ENCODE measurements at places on chromosomes 3 and 15. TPM values are rescaled to one million over a fixed set of nuclear protein-coding genes. Genes with fewer than 3 reads are reported as not detected.
A peak's percentile ranks its signal among the peaks of the same experiment; 100 is the strongest.

DNA sequence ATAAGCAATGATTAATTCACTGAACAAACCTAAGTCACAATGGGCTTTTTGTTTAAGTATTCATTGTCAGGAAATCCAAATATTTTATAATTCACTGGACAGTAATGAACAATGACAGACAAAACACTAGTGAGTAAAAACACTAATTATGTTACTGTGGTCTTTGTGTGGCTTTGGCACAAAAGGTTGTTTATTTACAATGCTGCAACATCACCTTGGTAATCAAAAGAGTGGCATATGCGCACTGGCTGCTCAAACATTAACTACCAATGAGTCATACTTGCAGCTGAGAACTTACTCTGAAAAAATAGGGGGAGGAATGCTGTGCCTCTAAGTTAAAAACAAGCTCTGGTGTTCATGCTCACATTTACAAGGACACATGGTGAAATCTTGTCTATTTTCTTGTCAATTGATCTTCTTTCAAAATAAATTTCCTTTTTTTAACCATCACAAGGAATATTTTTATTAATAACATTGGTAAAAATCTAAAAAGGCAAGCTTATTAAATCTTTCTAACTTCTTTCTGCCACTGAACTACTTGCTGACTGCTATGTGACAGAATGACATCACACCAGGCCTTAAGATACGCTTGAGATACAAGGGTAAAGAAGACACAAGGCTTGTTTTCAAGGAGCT, 85.2 kb upstream of the PPIB start:
- DNase-seq: no peak

- no peak for DNase-seq
Measured at GRCh38 chr3:167754049-167754448, 18.5 kb downstream of the SERPINI1 start.

GRCh38 chr3:105837143-105837740, 31.6 kb downstream of the CBLB start:
- peak; percentile 67 for DNase-seq

DNA sequence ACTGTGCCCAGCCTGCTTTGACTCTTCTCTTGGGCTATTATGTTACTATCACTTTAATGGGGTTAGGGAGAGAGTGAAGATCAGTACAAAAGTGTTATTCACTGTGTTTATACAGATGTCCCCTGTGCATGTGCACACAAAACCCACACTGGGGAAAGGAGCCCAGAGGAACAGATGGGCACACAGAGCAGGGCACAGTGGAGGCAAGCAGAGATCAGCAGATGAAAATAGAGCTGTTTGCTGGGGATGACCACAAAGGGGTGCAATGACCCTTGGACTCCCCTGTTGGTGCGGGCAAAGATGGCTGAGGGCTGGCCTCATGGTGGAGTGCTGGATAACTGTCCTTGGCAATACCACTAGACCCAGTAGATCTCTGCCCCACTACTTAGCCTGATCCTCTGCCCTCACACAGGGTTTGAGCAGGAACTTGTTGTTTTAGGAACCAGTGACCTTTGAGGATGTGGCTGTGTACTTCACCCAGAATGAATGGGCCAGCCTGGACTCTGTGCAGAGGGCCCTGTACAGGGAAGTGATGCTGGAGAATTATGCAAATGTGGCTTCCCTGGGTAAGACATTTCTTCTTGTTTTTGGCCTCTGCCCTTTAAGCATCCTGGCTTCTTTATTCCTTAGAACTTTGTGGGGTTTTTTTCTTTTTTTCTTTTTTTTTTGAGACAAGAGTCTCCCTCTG, 5.3 kb downstream of the ZNF620 start:
- DNase-seq: no peak

Gene PEX11A
- not detected for total RNA-seq

- no peak for DNase-seq
Measured at GRCh38 chr3:134874737-134875413, 79.8 kb downstream of the EPHB1 start.

- DNase-seq: no peak
Measured at GRCh38 chr3:181134873-181135272, 145.3 kb upstream of the DNAJC19 start.

- no peak for DNase-seq
Measured at GRCh38 chr3:19945534-19945933, 1.4 kb upstream of the RAB5A start.

Gene GOLGA6B
- not detected for total RNA-seq

Gene TUSC7
- not detected for total RNA-seq

Gene ITIH1
- not detected for total RNA-seq

- DNase-seq: peak; percentile 17
Measured at GRCh38 chr15:43625106-43625505, 6.5 kb upstream of the STRC start.

DNA sequence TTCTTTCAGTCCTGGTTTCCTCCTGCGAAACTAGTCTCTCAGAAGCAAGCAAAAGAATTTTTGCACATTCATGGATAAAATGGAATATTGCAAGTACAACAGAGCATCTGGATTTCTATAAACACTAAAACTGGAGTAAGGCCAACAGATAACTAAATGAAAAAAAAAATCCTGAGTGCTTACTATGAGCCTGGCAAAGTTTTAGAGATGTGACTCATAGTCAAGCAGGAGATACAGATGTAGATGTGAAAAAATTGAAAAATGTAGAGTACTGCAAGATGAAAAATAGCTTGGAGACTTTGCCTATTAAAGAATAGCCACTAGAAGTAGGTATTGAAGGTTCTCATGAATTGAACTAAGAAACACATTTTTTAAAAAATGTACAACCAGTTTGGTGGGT, 397.4 kb downstream of the OTOL1 start:
- DNase-seq: no peak

Gene PSTPIP1
- total RNA-seq: 40.4 TPM

GRCh38 chr3:181105646-181106045, 116.1 kb upstream of the DNAJC19 start:
- no peak for DNase-seq

- no peak for DNase-seq
Measured at GRCh38 chr3:32596282-32596908, 25.7 kb upstream of the DYNC1LI1 start.

DNA sequence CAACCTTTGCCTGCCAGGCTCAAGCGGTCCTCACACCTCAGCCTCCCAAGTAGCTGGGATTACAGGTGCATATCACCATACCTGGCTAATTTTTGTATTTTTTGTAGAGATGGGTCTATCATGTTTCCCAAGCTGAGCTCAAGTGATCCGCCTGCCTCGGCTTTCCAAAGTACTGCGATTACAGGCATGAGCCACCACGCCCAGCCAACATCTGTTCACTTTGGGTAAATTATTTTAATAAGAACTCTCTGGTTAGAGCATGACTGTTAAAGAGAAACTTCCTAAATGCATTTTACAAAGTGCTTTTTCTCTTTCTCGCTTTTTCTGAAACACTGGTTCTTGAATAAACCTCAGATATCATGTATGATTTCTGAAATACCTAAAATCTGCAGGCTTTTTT, 172.5 kb downstream of the PTPRG start:
- DNase-seq: no peak

Gene LRTM1
- not detected for total RNA-seq

- no peak for DNase-seq
Measured at GRCh38 chr3:151183265-151183671, 19.7 kb downstream of the GPR171 start.

- DNase-seq: peak; percentile 90
Measured at GRCh38 chr3:31946484-31947081, 34.5 kb downstream of the OSBPL10 start.

DNA sequence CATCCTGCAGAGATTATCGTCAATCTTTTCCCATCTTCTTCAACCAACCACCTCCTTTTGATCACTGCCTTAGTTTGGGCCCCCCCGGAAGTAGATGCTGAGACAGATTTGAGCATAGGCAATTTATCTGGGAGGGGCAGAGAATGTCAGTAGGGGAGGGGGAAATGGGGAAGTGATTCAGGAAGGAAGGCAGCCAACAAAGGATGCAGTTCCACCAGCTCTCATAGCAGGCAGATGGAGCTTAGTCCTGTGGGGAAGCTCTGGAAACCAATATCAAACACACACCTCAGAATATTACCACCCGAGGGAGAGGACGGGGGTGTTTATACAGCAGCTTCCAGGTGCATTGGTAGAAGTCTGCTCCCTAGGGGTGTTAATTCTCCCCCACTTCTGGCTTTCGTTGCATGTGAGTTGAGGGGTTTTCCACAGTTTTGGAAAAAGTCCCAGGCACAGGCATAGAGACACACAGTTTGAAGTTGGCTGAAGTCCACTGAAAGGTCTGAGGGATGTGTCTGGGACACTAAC, 91.5 kb upstream of the TNFAIP8L3 start:
- no peak for DNase-seq

DNA sequence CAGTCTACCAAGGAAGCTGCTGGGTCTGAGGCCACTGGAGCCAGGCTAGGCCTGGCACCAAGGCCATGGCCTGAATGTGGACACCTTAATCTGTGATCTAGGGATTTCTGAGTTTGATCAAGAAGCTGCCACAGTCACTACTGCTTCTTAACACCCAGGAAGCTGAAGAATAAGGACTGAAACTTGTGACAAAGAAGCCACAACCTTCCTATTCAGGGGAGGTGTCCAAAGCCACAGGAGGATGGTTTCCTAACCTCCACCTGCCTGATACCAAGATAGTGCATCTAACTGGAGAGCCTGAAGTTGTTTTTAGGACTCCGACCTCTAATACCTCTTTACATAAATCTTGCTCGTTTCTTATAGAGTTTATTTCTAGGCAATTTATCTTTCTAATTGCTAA, 5.5 kb upstream of the ANO10 start:
- DNase-seq: no peak

Gene FAM81A
- 0.76 TPM for total RNA-seq

DNA sequence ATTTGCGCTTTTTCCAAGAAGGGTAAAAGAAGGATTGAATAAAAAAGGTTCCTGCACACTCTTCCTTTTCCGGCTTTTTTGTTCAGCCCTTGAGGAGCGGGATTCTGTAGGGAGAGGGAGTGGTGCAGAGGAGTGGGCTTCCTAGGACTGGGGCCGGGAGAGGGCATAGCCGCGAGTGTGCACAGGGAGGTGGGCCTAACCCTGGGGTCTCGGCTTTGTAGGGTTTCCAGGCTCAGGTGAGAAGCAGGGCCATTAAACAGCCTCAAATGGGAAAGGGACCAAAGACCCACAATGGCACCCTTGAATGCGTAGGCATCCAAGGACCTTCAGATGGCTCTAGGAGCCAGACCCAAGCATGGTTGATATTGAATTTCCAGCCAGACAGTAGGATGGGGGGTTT, 35.4 kb upstream of the RAB6B start:
- no peak for DNase-seq

Gene ACP3
- 0.36 TPM for total RNA-seq

GRCh38 chr3:32200992-32201758, 37.3 kb upstream of the CMTM8 start:
- DNase-seq: no peak

- peak; percentile 78 for DNase-seq
Measured at GRCh38 chr15:42371096-42371495, 11.8 kb downstream of the CAPN3 start.

- DNase-seq: no peak
Measured at GRCh38 chr3:36258421-36258820, 121.9 kb upstream of the STAC start.

DNA sequence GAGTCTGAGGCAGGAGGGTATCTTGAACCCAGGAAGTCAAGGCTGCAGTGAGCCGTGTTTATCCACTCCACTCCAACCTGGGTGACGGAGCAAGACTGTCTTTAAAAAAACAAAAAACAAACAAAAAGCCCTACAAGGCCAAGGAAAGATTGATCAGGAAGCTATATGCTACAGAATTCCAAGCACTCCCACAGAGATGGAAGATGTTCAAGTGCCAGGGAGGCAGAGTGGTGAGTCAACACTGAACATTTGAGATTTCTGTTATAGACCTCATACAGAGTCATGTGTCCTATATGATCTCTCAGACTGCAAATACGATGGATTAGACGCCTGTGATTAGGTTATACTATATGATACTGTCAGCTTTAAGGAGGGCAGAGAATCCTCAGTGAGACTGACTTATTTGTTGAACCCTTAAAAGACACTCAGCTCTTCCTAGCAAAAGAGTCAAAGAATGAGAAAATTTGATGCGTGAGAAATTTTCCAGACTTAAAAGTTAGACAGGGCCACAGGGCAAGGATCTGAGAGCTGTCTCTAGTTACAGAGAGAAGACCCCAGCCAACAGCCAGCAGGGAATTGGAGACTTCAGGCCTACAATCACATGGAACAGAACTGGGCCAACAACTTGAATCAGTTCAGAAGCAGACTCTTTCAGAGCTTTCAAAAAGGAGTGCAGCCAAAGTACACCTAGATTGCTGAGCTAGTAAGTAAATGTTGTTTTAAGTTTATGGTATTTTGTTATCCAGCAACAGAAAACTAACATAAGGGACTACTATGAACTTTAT, 107.6 kb downstream of the PIK3CB start:
- no peak for DNase-seq

DNA sequence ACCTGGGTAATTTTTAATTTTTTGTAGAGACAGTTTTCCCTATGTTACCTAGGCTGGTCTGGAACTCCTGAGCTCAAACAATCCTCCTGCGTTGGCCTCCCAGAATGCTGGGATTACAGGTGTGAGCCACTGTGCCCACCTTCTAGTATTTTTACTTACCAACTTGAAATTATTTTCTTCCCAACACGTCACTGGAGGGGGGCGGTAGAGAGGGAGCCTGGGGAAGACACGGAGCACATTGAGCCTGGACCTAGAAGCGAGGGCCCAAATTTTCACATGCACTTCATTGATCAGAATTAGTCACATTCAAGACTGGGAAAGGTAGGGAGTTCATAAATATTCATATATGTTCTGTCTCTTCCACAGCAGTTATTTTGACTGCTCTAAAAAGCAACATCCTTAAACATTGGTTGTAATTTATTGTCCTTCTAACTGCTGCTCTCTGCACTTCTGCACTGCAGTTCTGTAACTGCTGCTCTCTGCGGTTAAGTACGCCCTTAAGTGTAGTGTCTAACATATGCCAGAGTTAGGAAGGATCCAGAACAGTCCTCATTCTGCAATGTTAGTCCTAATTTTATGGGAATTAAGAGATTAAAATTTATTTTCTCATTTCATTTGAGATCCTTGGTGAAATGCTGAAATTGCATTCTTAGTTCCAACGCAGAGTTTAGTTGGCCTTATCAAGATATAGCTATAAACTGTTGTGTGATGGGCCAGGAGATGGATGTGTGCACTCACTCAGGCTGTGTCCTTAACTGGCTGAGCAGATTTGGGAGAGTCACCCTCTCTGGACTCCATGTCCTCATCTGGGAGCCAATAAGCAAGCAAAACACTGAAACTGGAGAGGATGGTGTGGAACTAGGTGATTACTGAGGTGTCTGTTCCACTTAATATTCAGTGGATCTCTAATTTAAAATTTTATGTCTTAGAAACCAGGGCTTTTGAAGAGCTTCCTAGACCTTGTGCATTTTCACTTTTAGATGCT, 98.2 kb downstream of the STRIT1 start:
- no peak for DNase-seq

GRCh38 chr3:128170866-128171516, 17.7 kb downstream of the EEFSEC start:
- no peak for DNase-seq

- DNase-seq: no peak
Measured at GRCh38 chr15:81372575-81372974, 1.4 kb downstream of the TMC3 start.

- DNase-seq: no peak
Measured at GRCh38 chr3:186487819-186488218, 56.4 kb downstream of the CRYGS start.

GRCh38 chr3:2156244-2156847, 57.7 kb downstream of the CNTN4 start:
- peak; percentile 75 for DNase-seq

Gene PLXND1
- total RNA-seq: 0.52 TPM

- no peak for DNase-seq
Measured at GRCh38 chr3:50481992-50482391, 21.4 kb downstream of the CACNA2D2 start.

GRCh38 chr15:67380921-67381320, 126.3 kb downstream of the IQCH start:
- no peak for DNase-seq

Measured in Karpas-422 (cell line).